ENCODE measurements at places on chromosomes 6 and 20.

GRCh38 chr6:255041-255750, 37.1 kb upstream of the DUSP22 start:
- no peak for DNase-seq

- DNase-seq = no peak
Measured at GRCh38 chr20:13338097-13338661, 117.1 kb downstream of the ISM1 start.

DNA sequence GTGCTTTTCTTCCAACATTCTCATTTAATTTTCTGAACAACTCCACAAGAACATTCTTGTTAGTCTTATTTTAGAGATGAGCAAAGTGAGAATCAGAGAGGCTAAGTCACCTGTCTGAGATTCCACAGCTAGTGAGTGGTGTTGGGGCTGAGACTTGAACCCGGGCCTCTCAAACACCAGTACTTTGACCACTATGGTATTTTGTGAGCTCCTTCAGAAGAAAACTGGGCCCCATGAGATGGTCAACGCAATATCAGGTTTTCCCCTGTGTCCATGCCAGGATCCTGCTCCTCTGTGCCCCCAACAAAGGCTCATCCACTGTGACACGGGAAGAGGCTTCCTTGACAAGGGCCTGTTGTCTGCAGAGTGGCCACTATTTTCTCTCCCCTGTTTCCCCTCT, 51.9 kb downstream of the MAFB start:
- no peak for DNase-seq

DNA sequence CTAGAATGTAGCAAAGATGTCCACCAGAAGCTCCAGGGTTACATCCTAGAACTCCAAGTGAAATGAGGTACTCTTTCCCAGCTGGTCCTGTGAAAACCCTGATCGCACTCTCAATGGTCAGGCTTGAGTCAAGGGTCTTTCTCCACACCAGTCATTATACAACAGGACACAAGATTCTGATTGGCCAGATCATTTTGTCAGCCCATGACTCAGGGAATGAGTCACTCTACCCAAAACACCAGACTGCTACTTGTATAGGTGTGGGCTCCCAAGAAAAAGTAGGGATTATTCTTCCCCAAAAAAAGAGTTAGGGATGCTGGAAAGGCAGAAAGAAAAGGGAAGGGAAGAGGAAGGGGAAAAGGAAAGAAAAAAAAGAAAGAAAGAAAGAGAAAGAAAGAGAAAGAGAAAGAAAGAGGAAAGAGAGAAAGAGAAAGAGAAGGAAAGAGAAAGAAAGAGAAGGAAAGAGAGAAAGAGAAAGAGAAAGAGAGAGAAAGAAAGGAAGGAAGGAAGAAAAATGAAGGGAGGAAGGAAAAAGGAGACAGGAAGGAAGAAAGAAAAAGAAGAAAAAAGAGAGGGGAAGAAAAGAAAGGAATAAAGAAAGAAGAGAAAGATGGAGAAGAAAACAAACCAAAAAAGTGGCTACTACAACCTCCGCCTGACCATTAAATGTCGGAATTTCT, 30.5 kb downstream of the ANKEF1 start:
- no peak for DNase-seq

DNA sequence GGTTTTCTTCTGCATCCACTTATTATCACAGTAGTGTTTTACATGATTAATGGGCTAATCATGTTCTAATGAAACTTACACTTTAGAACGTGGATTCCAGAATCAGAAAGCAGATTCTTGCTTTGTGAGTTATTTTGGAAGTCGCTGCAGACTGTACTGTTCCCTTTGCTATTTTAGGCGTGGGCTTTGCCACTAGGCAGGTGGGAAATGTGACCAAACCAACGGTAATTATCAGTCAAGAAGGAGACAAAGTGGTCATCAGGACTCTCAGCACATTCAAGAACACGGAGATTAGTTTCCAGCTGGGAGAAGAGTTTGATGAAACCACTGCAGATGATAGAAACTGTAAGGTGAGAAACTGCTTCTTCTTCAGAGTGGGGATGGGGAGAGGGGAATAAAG, 598 bp downstream of the FABP7 start:
- DNase-seq = no peak

- no peak for DNase-seq
Measured at GRCh38 chr6:108253241-108253640, 7.6 kb downstream of the SNX3 start.

DNA sequence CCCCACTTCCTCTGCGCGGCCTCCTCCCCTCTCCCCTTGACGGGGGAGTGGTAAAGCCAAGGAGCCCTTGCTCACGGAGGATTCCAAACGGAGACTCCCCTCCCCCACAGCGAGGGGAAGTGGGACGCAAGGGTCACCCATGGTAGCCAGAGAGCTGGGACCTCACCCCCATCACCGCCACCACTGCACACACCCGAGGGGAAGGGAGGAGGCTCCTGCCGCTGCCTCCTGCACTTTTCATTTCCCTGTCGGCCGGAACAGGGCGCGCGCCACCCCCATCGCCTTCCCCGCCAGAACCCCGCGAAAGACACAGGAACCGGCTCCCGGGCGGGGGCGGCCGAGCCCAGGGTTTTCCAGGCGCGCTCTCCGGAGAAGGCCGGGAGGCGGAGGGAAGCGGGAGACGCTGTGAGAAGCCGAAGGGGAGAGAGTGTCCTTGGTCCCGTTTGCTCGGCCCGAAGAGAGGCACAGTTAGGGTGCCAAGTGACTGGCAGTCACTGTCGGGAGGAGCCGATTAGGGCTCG, 789 bp downstream of the CCND3 start:
- DNase-seq = no peak

DNA sequence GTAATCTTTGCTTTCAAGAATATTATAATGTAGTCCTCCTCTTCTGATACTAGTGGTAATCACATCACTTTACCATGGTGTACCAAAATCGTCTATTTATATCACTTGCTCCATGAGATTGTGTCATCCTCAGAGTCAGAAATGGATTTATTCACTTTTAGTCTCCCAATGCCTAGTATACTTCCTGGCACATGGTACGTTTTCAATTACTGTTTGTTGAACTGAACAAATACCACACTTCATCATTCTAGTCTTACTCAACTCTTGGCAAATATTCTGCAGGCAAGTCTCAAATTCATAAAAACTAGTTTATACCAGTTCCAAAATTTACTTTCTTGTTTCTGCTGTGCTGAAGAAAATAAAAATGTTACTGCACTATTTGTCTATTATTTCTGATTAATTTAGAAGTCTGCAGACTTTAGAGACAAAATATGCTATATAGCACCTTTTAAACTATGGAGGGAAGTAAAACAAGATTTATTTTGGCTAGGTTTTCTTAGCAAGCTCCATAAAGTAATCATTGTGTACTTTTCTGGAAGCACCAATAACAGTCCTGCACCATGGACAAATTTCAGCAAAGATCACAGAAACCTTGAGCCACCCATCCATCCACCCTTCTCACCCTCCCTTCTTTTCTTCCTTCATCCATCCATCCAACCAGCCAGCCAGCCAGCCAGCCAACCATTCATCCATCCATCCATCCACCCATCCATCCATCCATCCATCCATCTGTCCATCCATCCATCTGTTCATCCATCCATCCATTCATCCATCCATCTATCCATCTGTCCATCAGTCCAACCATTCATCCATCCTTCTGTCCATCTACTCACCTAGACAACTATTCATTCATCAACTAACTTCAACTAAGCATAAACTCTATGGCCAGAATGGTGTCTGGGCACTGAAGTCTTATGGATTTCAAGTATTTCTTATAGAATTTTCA, 102.1 kb upstream of the STMND1 start:
- DNase-seq = no peak

GRCh38 chr6:45422503-45423110, 44.9 kb upstream of the SUPT3H start:
- DNase-seq = peak; percentile 27

DNA sequence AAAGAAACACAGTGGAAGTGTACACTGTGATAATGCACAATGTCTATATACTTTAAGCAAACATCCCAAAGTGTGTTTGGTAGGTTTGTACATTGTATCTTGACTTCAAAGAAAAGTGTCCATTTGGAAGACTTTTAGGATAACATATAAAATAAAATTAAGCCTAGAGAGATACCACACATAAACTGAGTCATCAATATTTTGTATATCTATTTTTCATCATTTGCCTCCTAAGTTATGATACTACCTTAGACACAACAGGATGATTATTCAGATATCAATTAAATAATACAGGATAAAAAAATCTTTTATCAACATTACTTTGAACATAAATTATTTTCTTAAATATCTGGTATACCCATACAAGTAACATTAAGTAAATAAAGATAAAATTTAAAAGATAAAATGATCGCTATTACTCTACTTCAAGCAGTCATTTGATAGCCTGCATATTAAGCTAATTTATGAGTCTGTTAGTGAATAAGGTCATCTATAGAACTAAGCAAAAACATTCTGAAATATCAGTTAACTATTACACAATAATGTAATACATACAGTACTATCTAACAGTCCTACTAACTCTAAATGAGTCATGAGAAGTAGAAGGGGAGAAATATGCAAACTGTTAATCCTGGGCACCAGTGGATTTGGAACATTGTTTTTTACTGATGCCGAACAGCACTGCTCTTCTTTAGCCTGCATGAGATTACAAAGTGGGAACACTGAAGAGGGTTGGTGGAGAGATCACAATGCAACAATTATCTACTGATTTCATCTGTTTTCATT, 158.4 kb upstream of the SIM1 start:
- DNase-seq = no peak

DNA sequence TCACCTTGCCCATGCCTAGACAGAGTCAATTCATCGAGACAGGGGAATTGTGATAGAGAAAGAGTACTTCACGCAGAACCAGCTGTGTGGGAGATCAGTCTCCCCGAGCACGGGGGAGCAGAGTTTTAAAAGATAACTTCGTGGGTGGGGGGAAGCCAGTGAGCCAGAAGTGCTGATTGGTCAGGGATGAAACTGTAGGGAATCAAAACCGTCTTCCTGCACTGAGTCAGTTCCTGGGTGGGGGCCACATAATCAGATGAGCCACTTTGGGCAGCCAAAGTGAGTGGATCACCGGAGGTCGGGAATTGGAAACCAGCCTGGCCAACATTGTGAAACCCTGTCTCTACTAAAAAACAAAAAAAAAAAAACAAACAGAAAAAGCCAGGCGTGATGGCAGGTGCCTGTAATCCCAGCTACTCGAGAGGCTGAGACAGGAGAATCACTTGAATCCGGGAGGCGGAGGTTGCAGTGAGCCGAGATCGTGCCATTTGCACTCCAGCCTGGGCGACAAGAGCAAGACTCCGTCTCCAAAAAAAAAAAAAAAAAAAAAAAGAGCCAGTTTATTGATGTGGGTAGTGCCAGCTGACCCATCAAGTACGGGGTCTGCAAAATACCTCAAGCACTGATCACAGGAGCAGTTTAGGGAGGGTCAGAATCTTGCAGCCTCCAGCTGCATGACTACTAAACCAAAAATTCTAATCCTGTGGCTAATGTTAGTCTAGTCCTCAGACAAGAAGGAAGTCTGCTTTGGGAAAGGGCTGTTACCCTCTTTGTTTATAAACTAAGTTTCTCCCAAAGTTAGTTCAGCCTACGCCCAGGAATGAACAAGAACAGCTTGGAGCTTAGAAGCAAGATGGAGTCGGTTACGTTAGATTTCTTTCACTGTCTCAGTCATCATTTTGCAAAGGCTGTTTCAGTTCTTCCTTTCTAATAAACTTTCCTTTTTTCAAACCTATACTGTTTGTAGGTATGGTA, 3.9 kb upstream of the TRIM39 start:
- no peak for DNase-seq

GRCh38 chr6:11432713-11433450, 104.7 kb upstream of the TMEM170B start:
- no peak for DNase-seq

- no peak for DNase-seq
Measured at GRCh38 chr20:16694161-16694560, 35.7 kb upstream of the SNRPB2 start.

DNA sequence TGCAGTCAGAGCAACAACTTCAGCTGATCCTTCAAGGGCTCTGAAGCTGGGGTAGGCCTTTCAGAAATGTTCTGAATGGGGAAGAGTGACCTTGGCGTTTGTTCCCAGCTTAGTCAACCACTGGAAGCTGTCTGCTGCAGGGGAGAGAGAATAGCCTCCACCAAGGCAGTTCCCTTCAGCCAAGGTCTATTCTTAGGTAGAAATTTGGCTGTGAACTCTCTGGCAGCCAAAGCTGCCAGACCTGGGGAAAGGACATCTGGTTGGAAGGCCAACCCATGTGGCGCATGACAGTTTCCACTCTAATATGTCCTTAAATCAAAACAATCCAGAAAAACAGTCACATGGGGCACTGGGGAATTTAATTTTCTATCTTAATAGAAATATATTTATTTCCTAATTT, 60.1 kb downstream of the FBXO5 start:
- DNase-seq = no peak

DNA sequence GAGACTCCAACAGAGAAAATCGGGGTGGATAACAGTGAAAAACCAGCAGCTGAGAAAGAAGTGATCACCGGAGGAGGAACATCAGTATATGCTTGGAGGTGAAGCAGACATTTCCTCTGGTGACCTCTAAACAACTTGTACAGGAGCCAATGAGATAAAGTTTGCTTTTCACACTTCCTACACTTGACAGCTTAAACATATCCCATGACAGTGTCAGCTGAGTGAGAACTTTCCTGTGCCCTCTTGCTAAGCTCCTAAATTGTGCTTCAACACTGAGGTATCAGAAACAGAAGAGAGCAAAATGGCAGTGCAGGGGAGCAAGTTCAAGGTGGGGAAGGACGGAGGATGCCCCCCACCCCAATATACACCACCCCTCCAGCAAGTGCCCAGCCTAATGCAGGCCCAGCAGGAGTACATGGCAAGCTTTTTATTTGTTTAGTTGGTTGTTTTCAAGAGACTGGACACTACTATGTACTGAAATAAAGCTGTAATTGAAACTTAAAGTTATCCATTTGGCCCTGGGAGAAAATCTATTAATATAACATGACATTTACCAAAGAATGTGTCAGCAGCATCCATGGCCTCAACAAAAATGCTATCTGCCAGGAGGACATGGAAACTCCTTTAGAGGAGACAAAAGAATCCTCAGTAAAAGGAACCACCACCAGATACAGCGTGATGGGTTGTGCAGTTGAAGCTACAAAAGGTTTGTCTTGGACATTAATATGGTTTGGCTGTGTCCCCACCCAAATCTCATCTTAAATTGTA, 540.2 kb downstream of the PRKN start:
- DNase-seq = no peak

- DNase-seq = no peak
Measured at GRCh38 chr6:54445207-54445606, 137.0 kb downstream of the TINAG start.

Data from activated CD4-positive, alpha-beta T cell treated with anti-CD3 and anti-CD28 coated beads, Interleukin-2, amount 50 U/mL, for 24 hours (primary cell).